ENCODE measurements at places on chromosomes 6 and 20.

- DNase-seq = no peak
Measured at GRCh38 chr6:3307436-3307835, 48.7 kb downstream of the PSMG4 start.

DNA sequence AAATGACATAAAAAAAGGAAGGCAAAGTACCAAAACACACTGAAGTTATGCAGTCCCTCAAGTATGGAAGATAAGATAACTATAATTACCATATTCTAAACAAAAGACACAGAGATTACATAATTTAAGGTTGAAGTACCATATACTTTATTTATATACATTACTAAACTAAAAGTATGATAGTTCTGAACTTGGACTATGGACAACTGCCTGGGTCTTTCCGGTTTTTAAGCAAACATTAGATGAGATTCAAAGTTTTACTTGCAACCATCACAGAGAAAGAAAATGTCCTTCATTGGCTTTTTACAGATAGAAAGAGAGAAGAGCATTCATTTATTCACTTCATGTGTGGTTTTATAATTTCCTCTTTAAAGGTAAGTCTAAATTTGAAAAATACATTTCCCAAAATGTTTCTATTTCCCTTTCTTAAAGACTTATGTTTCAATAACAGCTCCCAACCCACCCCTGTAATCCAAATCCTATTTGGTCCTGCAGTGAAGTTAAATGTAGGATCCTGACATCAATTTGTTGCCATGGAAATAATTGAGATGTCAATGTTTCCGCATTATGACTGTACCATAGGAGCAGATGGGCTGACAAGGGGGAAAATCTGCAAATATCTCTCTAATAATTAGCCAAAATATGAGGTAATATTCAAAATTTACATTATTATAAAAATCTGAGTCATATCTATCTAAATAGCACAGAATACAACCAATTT lies 63.7 kb downstream of the PTPRK start:
- no peak for DNase-seq

- DNase-seq = no peak
Measured at GRCh38 chr6:165678429-165678828, 15.4 kb upstream of the PDE10A start.

- no peak for DNase-seq
Measured at GRCh38 chr20:21053002-21053762, 53.0 kb downstream of the LINC00237 start.

GRCh38 chr6:70673601-70674000 lies 5.9 kb downstream of the SMAP1 start:
- DNase-seq = no peak

GRCh38 chr6:25137480-25137879 lies 141.7 kb upstream of the CARMIL1 start:
- no peak for DNase-seq

DNA sequence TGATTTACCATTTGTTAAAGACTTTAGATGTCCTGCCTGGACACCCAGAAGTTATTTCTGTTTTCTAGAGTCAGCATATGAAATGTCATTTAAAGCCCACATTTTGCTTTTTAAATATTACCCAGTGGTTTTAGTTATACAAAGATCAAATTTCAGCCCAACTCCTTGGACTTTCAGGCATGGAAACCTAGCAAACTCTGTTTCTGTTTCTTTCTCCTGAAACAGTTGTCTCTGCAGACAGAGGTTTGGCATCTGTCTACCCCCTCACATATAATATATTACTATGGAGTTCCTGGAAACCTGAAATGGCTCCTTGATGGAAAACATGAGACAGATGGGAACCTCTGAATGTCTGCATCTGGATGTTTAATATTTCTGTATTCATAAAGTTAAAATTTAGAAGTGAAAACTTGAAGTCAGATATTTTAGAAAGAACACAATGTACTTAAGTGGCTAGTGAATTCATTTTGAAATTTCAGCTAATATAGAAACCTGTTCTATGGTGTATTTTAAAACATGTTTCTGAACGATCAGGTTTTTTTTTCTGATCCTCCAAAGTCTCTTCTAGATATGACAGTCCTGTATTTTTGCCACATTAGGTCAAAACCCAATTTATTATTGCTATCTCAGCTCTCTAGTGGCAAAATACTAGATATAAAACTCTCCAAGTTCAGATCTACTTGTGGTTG lies 743.3 kb downstream of the CD109 start:
- DNase-seq = no peak

- no peak for DNase-seq
Measured at GRCh38 chr6:127515234-127515793, 3.8 kb downstream of the MTCL3 start.

- no peak for DNase-seq
Measured at GRCh38 chr6:164889980-164890379, 419.4 kb downstream of the C6orf118 start.

GRCh38 chr6:114863610-114864009 lies 520.8 kb upstream of the HS3ST5 start:
- DNase-seq = no peak

GRCh38 chr6:169079650-169080049 lies 174.0 kb downstream of the THBS2 start:
- DNase-seq = no peak

DNA sequence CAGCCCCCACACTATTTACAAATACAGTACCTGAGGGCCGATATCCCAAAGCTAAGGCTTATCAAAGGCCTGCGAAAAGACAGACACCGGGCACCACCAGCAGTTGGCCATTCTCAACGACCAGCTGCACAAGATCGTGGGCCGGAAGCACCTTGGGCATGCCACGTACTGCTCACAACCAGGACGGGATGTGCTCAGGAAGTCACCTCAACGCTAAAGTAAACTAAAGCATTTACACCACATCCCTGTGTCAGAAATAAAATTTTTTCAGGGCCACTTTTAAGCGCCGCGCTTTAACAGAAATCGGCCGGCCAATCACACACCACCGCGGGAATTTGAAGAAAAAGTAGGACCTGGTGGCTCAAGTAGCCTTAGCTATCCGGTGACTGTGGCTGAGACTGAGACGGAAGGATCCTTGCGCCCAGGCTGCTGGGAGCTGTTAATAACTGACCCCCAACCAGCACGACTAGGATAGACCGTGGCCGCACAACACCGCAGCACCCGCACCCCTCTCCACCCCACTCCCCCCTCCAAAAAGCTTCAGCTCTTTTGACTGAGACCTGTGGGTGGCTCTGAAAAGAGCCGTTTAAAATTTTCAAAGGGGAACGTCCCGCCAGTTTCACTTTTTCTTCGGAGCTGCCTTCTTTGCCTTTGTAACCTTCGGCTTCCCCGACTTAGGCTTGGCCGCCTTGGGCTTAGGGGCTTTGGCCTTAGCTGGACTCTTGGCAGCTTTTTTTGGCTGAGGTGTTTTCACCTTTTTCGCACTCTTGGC lies 131.2 kb upstream of the BTN3A2 start:
- no peak for DNase-seq

GRCh38 chr6:111667931-111668330 lies 62.3 kb upstream of the TRAF3IP2 start:
- DNase-seq = no peak

GRCh38 chr6:105873211-105873704 lies 212.9 kb upstream of the PRDM1 start:
- no peak for DNase-seq

DNA sequence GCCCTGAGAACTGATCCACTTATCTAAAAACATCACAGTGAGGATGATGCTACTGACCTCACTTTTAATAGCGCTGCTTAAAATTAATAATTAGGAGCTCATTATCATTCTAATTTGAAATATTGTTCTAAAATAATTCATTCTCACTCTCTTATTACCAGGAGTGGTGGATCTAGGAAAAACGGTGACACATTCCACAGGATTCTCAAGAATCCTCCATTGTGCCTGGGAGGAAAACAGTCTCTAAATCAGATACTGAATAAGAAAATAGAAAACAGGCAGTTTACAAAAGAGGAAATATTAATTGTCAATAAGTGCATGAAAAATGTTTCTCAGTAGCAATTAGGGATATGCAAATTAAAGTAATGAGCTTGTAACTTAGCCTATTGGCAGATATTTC lies 187.4 kb downstream of the TENT5A start:
- no peak for DNase-seq

DNA sequence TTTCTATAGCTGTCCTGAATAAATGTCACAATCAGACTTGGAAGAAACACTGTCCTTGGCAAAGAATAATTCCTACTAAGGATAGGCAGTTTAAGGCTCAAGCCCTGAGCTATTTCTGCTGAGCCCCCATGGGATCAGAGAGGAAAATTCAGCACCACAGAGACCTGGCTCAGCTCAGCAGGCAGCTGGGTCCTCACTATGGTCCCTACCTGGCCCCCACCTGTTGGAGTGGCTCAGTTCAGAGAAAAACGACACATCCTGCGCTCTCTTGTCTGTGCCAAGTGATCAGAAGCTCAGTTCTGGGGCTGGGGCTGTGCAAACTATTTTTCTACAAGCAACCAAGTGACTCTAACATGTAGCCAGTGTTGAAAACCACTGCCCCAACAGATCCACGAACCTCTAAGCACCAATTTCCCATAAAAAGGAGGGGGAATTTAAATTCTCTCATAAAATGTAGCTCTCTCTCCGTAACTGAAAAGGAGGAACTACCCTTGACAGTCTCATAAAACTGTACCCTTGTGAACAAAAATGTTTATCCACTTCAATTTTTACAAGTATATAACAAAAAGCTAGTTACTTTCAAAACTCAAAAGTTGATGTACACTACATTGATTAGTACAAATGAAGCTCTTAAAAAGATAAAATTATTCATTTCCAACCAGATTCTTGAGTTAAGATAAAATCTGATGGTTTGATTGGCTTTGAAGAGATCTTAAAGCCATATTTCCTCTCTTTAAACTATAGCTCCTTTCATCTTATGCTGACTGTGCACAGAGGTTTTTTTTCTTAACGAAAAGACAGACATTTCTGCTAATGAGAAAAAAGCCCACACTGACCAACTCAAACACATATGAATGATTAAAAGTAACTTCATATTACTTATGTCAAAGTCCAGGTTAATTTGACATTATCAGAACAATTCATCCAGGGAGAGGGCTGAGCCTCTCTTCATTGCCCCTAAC lies 52.0 kb downstream of the KIF13A start:
- no peak for DNase-seq

DNA sequence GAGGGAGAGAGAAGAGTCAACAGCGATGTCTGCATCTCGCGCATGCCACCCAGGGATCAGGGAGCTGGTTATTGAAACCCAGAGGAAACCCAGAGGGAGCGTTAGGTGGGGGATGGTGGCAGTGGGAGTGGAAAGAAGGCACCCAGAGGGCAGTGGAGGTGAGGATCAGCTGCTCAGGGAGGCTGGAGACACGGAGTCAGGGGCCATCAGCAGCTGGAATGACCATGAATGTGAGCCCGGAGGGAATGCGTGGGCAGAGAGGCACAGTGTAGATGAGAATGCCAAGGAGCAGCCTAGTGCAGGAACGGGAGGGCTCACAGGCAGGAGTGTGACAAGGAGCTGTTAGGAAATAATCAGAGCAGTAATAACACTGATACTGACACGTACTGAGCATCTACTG lies 36.2 kb downstream of the RSPO4 start:
- no peak for DNase-seq

- DNase-seq = no peak
Measured at GRCh38 chr6:153621070-153621469, 418.0 kb upstream of the OPRM1 start.

DNA sequence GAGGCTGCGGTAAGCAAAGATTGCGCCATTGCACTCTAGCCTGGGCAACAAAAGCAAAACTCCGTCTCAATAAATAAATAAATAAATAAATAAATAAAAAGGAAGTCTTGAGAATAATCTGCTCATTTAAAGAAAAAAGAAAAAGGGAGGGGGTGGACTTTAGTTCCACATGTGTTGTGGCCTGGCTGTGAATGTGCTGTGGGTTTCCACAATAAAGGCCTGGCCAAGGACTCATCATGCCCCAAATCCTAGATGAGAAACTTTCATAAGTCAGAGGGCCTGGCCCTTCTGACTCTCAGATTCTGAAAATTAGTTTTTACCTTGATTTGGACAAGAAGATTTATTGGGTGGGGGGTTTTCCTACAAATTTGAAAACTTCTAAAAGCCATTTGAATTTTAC lies 48.4 kb downstream of the RIOK1 start:
- DNase-seq = no peak

GRCh38 chr20:57734754-57735153 lies 24.9 kb upstream of the PMEPA1 start:
- DNase-seq = no peak

Measured in AG09319 (cell line).